ENCODE measurements at places on chromosomes 6 and 20. TPM values are rescaled to one million over a fixed set of nuclear protein-coding genes. Genes with fewer than 3 reads are reported as not detected.

DNA sequence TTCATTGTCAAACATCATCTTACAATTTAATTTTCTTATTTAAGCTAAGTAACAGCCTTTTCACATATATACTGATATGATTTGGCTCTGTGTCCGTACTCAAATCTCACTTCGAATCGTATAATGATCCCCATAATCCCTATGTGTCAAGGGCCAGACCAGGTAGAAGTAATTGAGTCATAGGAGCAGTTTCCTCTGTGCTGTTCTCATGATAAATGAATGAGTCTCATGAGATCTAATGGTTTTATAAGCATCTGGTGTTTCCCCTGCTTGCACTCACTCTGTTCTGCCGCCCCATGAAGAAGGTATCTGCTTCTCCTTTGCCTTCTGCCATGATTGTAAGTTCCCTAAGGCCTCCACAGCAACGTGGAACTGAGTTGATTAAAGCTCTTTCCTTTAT lies 25.1 kb upstream of the CMTR1 start:
- no peaks in the 10 kb centered on the region for H3K4me1 ChIP-seq
- H3K27me3 ChIP-seq: no peaks in the 10 kb centered on the region
- no peak for DNase-seq
- no peak overlapping the region for H3K27ac ChIP-seq

DNA sequence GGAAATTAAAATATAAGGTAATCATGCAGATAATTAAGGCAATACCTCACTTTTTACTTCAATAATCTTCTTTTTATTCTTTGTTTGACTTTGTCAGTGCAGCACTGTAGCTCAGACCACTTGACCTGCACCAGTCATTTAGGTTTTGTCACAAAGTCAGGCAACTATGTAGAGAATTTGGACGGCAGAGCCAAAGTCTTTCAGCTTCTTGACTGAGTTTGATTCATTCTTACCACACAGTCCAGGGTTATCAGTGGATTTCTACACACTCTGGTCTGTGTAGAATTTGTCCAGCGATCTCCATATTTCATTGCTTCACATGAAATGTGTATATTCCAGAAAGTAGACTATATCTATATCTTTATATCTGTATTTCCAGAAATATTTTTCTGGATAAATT lies 107.3 kb downstream of the TFAP2B start:
- no peak overlapping the region for H3K27ac ChIP-seq
- no peak for DNase-seq
- H3K27me3 ChIP-seq: no peaks in the 10 kb centered on the region
- H3K36me3 ChIP-seq: no peaks in the 10 kb centered on the region

- no peaks in the 10 kb centered on the region for H3K27me3 ChIP-seq
- H3K4me3 ChIP-seq: no peak overlapping the region
- peaks cover 63% of the 10 kb centered on the region for H3K36me3 ChIP-seq
- DNase-seq: no peak
Observed at GRCh38 chr20:31713312-31714273, 9.1 kb downstream of the BCL2L1 start.

DNA sequence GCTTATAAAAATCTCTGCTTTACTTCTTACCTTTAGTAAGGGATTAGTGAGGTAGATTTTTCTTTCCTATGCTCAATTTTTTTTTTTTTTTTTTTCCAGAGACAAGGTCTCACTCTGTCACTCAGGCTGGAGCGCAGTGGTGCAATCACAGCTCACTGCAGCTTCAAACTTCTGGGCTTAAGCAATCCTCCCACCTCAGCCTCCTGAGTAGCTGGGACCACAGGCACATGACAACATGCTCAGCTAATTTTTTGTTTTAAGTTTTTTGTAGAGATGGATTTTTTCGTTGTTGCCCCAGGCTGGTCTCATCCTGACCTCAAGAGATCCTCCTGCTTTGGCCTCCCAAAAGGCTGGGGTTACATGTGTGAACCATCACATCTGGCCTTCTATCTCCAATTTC lies 58.9 kb upstream of the RREB1 start:
- no peak overlapping the region for H3K27ac ChIP-seq
- peak; percentile 60 for DNase-seq
- H3K4me1 ChIP-seq: peaks cover 47% of the 10 kb centered on the region
- no peaks in the 10 kb centered on the region for H3K36me3 ChIP-seq
- H3K27me3 ChIP-seq: no peaks in the 10 kb centered on the region
- H3K4me3 ChIP-seq: no peak overlapping the region

DNA sequence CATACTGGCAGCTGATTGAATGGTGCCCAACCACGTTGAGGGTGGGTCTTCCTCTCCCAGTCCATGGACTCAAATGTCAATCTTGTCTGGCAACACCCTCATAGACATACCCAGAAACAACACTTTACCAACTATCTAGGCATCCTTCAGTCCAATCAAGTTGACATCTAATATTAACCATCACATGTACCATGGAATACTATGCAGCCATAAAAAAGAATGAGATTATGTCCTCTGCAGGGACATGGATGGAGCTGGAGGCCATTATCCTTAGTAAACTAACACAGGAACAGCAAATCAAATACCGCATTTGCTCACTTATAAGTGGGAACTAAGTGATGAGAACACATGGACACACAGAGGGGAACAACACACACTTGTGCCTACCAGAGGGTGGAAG lies 206.9 kb upstream of the RNF217 start:
- DNase-seq: no peak
- no peak overlapping the region for H3K27ac ChIP-seq
- H3K4me3 ChIP-seq: no peak overlapping the region
- H3K27me3 ChIP-seq: no peaks in the 10 kb centered on the region
- no peaks in the 10 kb centered on the region for H3K4me1 ChIP-seq

DNA sequence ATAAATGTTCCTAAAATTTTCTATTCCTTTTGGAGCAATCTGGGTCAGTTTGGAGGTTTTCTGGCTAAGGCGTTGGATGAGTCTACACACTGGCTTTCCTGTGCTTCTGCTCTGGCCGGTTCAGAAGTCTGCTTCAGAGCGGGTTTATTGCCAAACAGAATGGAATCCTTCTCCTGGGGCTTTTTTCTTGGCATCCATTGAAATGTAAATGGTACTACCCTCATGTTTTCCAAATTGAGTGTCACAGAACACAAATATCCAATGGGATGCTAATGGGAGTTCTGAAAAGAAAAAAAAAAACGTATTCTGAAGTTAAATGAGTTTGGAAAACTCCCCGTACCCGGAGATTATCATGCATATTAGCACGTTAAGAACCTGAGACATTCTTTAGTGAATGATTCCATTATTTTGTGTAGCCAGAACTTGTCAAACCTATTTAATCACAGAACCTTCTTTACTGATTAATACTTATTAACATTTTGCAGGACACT lies 930.3 kb downstream of the QKI start:
- no peak overlapping the region for H3K4me3 ChIP-seq
- H3K27ac ChIP-seq: no peak overlapping the region
- no peaks in the 10 kb centered on the region for H3K4me1 ChIP-seq
- H3K27me3 ChIP-seq: no peaks in the 10 kb centered on the region
- DNase-seq: no peak
- H3K36me3 ChIP-seq: no peaks in the 10 kb centered on the region

DNA sequence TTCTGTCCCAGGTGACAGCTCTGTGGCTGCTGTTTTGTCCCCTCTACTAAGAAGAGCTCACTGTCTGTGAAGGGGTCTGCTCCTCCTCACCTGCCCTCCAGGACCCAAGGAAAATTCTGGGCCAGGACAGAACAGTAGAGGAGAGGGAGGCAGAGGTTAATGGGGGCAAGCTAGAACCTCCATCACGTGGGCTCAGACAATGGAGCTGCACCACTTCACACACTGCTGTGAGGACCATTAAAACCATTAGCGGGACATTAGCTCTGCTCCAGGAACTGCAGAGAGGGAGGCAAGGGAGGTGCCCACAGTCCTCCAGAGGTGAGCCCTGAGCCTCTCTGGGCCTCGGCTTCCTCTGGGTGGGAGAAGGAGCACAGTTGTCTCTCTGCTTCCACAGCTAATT lies 78.4 kb downstream of the NOL4L start:
- DNase-seq: no peak
- no peak overlapping the region for H3K4me3 ChIP-seq
- no peaks in the 10 kb centered on the region for H3K27me3 ChIP-seq

- no peak overlapping the region for H3K4me3 ChIP-seq
- no peak for DNase-seq
- H3K27ac ChIP-seq: no peak overlapping the region
- peaks cover 8% of the 10 kb centered on the region for H3K4me1 ChIP-seq
Observed at GRCh38 chr20:25398376-25399036, 7.9 kb upstream of the ABHD12 start.

DNA sequence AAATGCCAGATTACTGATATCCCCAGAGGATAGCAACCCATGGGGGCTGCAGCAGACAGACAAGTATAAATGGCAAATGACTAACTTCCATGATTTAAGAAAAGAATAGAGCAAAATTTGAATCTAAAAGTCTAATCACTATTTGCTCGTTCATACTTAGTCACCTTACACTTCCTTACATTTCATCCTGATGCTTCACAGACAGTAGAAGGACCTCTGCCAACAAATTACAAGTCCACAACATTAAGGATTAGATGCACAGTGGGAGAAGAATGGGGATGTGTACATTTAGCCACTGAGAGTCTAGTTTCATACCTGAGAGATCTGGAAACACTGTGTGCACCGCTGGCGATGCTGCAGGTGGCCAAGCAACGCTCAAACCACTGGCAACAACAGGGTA lies 72.4 kb downstream of the FYN start:
- H3K4me3 ChIP-seq: no peak overlapping the region
- no peak overlapping the region for H3K27ac ChIP-seq
- DNase-seq: no peak
- H3K4me1 ChIP-seq: peaks cover 26% of the 10 kb centered on the region
- no peaks in the 10 kb centered on the region for H3K27me3 ChIP-seq

DNA sequence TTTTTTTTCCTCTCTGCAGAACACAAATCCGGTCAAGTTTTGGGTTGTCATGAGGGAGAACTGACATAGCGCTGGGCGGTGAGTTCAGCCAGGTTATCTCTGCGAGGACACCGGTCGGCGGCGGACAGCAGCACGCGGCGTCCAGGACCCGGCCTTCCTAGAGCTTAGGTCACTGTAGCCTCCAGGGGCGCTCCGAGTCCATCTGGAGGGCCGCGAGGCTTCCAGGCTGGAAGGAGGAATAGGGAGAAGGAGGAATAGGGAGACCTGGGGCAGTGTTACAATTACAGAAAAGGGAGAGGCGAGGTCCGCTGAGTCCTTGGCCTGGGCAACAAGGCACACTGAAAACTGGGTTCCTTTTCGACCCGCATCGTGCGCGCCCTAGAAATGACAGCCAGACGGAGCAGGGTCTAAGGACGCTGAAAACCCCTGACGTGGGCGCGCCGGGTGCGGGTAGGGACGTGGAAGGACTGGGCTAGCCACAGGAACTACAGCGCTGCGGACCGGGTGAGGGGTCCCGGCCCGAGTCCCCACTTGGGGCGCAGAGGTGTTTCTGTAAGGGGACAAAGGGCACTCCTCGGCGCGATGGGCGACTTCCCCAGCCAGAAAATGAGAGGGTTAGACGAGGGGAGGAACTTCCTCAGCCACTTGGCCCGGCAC lies 536 bp upstream of the FNDC1 start:
- H3K27me3 ChIP-seq: peaks cover 76% of the 10 kb centered on the region
- H3K36me3 ChIP-seq: no peaks in the 10 kb centered on the region

DNA sequence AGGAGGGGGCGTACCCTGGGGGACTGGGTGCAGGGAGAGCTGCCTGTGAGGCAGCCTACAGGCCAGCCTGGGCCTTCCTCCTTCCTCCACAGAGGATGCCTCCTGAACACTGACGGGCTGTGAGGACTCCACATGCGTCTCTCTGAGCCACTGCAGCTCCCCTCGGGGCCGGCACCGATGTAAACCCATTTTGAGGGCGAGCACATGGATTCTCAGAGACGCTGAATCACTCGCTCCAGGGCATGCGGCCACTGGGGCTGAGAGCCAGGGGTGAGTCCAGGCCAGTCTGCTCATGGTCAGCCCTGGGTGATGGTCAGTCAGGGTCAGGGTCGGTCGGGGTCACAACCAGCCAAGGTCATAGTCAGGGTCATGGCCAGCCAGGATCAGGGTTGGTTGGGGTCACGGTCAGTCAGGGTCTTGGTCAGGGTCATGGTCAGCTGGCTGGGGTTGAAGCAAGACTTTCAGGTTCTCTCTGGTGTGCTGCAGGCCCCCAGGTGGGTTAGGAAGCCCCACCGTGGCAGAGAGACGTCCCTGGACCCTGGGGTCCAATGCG lies 14.7 kb upstream of the RBBP8NL start:
- H3K27ac ChIP-seq: no peak overlapping the region
- no peaks in the 10 kb centered on the region for H3K36me3 ChIP-seq
- H3K4me1 ChIP-seq: no peaks in the 10 kb centered on the region
- no peak for DNase-seq
- no peak overlapping the region for H3K4me3 ChIP-seq
- H3K27me3 ChIP-seq: no peaks in the 10 kb centered on the region

DNA sequence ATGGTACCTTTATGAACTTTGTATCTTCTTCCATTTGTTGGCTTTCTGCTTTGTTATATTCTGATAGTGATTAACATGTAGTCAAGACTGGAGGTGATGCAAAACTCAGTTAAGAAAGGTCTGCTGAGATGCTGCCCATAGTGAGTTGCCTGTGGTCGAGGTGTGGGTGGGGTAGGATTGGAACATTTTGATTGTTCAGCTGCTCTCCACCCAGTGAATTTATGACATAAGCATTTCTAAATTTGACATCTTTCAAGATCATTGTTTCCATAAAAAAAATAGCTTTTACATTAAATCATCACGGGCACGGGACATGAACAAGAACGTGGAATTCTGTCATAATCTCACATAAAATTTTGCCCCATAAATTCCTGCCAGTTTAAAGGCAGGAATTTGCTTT lies 146.6 kb upstream of the POU3F2 start:
- H3K36me3 ChIP-seq: no peaks in the 10 kb centered on the region
- H3K27ac ChIP-seq: no peak overlapping the region
- DNase-seq: no peak

DNA sequence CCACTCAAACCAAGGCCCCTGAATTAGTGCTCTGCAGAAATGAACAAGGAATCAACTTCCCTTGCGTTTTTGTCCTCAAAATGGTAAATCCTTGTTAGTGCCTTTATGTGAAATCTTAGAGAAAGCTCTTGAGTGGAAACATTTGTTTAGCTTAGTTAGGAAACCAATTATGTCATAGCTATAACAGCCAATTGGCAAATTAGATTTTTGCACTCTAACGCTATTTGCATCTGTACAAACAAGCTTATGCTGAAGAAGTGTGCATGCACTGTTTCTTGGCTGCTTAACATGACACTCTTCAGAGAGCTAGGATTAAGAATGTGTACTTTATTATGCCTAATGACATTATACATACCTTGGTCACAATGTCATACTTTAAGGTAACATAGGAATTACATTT lies 622.6 kb upstream of the SLC35B3 start:
- no peak overlapping the region for H3K27ac ChIP-seq
- no peaks in the 10 kb centered on the region for H3K27me3 ChIP-seq
- H3K4me1 ChIP-seq: no peaks in the 10 kb centered on the region
- H3K4me3 ChIP-seq: no peak overlapping the region
- no peaks in the 10 kb centered on the region for H3K36me3 ChIP-seq
- DNase-seq: no peak

- H3K27ac ChIP-seq: no peak overlapping the region
- no peaks in the 10 kb centered on the region for H3K27me3 ChIP-seq
- H3K4me1 ChIP-seq: no peaks in the 10 kb centered on the region
- DNase-seq: no peak
- H3K36me3 ChIP-seq: no peaks in the 10 kb centered on the region
- H3K4me3 ChIP-seq: no peak overlapping the region
Observed at GRCh38 chr20:14142964-14143627, 147.8 kb downstream of the MACROD2 start.

The ERVFRD-1 gene
- 0.05 TPM for polyA plus RNA-seq

The CLPSL1 gene
- polyA plus RNA-seq: not detected

The CALHM4 gene
- polyA plus RNA-seq: not detected

Measured in CD14-positive monocyte (primary cell).